ENCODE measurements at places on chromosomes 11 and 22.

- DNase-seq, result no peak
These were observed 56.6 kb upstream of the WNT7B start for GRCh38 chr22:46033256-46034200.

GRCh38 chr11:7499081-7499480 lies 13.8 kb downstream of the OLFML1 start:
- no peak for DNase-seq

- DNase-seq, result peak; percentile 56
These were observed 5.5 kb downstream of the CEP57 start for GRCh38 chr11:95795627-95796295.

GRCh38 chr22:21858025-21858764 lies 9.2 kb downstream of the MAPK1 start:
- no peak for DNase-seq

DNA sequence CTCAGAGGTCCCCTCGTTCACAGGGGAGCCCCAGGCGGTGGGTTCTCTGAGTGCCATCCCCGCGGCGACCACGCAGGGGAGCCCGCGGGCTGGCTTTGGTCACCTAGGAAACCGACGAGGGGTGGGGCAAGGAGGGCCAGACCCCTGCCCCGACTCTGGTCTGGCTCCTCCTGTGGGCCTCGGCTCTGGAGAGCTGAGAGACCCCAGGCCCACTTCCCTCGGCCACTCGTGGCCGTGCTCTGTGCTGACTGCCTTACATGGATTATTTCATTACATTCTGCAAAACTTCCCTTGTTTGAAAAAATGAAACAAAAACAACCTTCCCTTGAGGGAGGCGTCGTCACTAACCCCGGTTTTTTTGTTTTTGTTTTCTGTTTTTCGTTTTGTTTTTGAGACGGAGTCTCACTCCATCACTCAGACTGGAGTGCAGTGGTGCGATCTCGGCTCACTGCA lies 15.1 kb upstream of the CYTH4 start:
- DNase-seq, result no peak

DNA sequence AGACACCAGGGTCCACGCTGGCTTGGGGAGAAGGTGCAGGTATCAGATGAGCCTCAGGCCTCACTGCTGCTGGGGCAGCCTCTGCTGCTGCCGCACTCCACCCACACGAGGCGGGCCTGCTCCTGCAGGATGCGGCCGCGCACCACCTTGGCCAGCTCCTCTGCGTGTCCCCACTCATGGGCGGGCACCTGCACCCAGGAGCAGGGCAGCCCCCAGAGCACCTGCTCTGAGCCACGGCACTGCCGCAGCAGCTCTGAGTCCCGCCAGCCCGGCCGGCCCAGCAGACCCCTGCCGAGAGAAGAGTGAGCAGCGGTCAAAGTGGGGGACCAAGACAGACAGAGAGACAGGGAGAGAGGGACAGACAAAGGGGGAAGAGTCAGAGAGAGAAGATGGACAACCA lies 4.9 kb upstream of the MFNG start:
- no peak for DNase-seq

Measured in NCI-H2081 (cell line).